ENCODE measurements at places on chromosomes 16 and 17.
A peak's percentile ranks its signal among the peaks of the same experiment; 100 is the strongest.

GRCh38 chr17:81999587-81999975, 22.2 kb downstream of the ASPSCR1 start:
- DNase-seq = no peak

- no peak for DNase-seq
Measured at GRCh38 chr17:42886283-42887176, 14.1 kb upstream of the G6PC1 start.

DNA sequence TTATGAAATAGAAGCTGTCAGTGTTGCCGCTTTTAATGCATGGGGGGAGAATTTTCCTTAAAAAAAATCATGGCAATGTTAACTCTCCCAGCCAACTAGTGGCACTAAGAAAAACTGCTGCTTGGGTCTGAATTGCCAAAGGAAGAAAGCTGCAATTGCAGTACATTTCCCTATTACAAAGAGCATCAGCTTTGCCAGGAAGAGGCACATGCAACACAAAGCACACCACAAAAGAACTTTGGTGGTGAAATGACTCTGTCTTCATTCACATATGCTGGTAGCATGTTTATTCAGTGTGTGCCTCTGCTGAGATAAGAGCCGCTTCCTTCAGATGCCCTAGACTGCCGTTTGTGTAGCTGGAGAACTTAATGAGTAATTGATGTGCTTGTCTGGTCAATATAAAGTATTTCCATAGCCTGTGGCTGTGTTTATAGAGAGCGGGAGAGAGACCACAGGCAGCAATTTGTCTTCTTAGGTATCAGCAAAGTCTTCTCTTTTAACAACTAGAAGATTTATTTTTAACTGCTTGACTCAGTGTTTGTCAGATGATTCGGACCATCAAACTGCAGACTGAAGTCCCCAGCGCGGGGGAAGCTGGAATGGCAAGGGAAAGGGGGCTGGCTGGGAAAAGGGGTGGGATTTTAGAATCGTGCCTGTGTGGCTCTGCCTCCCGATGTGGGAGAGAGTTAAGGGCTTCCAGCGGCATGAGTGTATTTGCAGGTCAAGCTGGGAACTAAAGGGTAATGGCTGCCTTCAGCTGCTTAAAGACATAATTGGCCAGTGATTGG, 115.1 kb downstream of the MRTFB start:
- no peak for DNase-seq

GRCh38 chr16:74760007-74760767, 14.4 kb downstream of the FA2H start:
- no peak for DNase-seq

- DNase-seq = no peak
Measured at GRCh38 chr16:24291932-24292331, 35.8 kb downstream of the CACNG3 start.

GRCh38 chr17:4980644-4981216, 6.7 kb downstream of the CAMTA2 start:
- DNase-seq = no peak

DNA sequence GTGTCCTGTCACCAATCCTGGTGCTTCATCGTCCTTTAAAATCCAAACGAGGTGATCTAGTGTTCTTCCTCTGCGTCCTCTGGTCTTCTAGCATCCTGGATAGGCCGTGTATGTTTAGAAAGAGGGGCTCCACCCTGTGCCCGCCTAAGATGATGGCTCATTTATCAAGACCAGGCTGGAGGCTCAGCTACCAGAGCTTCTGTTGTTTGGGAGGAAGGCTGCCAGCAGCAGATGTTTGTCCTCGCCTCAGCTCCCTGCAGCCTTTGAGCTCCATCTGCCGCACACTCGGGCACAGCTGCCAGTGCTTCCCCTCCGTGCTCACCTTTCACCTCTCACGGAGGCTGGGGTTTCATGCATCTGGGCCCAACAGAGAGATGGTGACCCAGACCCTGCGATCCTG, 954.7 kb upstream of the RBFOX1 start:
- DNase-seq = no peak

DNA sequence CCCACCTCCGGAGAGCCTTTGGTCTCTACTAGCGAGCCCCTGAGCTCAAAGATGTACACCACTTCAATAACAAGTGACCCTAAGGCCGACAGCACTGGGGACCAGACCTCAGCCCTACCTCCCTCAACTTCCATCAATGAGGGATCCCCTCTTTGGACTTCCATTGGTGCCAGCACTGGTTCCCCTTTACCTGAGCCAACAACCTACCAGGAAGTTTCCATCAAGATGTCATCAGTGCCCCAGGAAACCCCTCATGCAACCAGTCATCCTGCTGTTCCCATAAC, 702 bp downstream of the SPN start:
- no peak for DNase-seq

DNA sequence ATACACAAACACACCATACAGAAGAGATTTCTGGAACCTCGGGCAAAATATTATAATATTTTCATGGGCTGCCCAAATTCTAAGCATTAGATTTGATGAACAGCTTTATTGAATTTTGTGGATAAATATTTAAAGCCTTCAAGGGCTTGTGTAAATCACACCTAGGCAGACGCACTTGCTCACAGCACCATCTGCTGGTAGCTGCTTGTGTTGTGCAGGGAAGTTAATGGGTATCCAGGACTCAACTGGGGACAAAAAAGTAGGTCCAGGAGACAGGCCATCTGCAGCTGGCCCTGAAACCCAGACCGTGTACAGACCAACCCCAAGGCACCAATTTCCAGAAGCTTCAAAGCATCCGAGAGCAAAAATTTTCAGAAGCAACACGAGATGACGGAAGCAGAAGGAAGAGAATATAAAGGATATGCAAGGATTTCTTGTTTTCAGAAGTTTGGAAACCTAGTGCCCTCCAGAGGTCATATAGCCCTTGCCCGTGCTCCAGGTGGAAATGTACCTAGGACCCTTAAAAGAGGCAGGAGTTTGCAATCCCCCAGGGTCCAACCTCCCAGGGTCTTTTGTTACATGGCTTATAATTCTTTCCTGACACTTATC, 140.0 kb downstream of the CHD9NB start:
- peak; percentile 55 for DNase-seq
